ENCODE measurements at places on chromosomes 5 and 9. TPM values are rescaled to one million over a fixed set of nuclear protein-coding genes. Genes with fewer than 3 reads are reported as not detected.

Gene ECM2
- 57.8 TPM for total RNA-seq

Gene FAM151B
- 3.3 TPM for total RNA-seq

Gene PGM5
- total RNA-seq, result 28.3 TPM

Gene CATSPER3
- 0.98 TPM for total RNA-seq

Gene C1QTNF3
- total RNA-seq, result 6.6 TPM

Gene FAM240B
- total RNA-seq, result not detected

Gene CCNJL
- total RNA-seq, result 0.16 TPM

Gene DDX46
- 42.2 TPM for total RNA-seq

Gene LCN6
- 18.3 TPM for total RNA-seq
